ENCODE measurements at places on chromosomes 12 and 14. TPM values are rescaled to one million over a fixed set of nuclear protein-coding genes. Genes with fewer than 3 reads are reported as not detected.

Gene SRRM4
- total RNA-seq = 0.03 TPM

Gene GUCY2C
- not detected for total RNA-seq

Gene KIF5A
- total RNA-seq = 0.69 TPM

Gene LRR1
- 51.2 TPM for total RNA-seq

Gene C14orf39
- total RNA-seq = 0.34 TPM

Gene ETFBKMT
- total RNA-seq = 1.0 TPM

Gene PDZRN4
- total RNA-seq = not detected

Gene TTC9
- 2.6 TPM for total RNA-seq

Gene SLC6A15
- 12.5 TPM for total RNA-seq

Gene CORO1C
- 65.4 TPM for total RNA-seq

Gene TGFB3
- total RNA-seq = 4.3 TPM

Gene KMT2D
- 11.0 TPM for total RNA-seq

Gene SOAT2
- total RNA-seq = not detected

Gene RAPGEF3
- 0.83 TPM for total RNA-seq

Gene MYF6
- total RNA-seq = not detected

Gene COX8C
- total RNA-seq = not detected

Gene CAPZA3
- total RNA-seq = not detected

Gene ZNF385A
- 0.34 TPM for total RNA-seq

Gene LTB4R2
- total RNA-seq = 16.7 TPM

Gene LALBA
- total RNA-seq = not detected

Data from Daoy (cell line).